ENCODE measurements at places on chromosomes 16 and 17.
A peak's percentile ranks its signal among the peaks of the same experiment; 100 is the strongest.

DNA sequence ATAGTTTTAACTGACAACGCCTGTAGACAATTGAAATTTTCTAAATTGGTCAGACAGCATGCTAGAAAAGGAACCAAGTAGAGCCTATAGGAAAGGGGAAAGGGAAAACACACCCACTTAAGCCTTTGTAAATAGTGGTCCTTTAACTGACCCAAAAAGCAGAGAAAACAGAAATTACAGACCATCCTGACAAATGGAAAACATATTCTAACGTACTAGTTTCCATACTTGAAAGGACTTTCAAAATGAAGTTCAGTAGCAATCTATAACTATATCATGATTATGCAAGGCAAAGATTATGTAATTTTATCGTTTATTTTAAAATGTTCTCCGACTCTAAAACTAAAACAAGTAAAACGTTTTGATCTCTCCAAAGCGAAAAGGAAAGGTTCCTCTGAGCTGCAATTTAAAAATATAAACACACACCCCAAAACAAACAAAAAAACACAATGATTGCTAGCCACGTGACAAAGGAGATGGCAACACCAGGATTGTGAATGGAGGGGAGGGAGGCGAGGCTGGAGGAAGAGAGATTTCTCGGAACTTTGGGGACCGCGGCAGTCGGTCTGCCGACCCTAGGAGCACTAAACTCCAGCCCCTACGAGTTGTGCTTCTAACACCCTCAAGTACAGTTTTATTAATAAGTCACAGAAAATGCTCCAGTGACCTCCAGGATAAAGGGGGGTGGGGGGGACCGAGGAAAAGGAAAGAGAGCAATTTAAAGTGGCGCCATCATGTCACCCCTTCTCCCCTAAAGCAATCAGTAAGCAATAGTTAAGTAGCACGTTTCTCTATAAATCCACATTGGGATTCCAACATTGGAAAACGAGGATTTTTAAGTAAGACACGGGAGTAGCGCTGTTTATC is 1.7 kb downstream of the KANSL1 start:
- DNase-seq = peak; percentile 65

DNA sequence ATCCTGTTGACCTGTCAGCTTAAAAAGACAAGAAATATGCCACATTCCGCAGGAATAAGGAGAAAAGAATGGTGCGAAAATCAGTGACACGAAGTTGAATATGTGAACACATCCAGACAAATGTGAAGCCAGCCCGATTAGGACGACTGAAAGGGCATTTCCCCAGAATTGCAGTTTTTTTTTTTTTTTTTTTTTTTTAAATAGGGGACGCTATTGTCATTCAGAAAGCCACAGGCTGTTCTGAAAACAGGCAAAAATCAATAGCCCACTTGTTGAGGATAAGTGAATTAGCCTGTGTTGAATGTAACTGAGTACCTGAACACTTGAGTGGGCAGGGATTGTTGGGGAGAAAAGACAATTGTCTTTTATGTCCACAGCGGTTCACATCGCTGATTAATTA is 507.1 kb downstream of the WWOX start:
- DNase-seq = no peak

DNA sequence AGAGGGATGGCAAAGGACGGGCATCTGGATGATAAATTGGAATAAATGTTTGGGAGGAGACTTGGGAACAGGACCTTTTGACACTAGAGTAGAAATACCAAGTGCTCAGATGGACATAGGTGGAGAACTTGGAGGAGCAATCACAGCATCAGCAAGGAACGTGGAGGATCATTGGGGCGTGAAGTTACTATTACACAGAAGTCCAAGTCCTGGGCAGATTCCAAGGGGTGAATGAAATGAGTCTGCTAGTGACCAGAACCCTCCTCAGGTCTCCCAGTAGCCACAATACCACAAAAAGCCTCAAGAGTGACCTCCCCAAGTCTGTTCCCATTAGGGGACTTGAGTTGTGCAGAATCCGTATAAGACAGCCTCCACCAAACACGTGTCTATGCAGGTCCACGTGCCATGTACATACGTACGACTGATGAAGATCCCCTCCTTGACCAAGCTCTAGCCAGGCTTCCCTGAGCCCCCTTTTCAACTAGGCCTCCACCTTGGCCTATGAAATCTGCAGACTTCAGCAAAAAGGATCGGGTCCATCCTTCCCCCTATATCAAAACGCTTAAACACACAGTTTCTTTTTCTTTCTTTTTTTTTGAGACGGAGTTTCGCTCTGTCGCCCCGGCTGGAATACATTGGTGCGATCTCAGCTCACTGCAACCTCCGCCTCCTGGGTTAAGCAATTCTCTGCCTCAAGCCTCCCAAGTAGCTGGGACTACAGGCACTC is 2.2 kb downstream of the C17orf67 start:
- DNase-seq = no peak

GRCh38 chr16:15822957-15823356 is 33.9 kb downstream of the MYH11 start:
- no peak for DNase-seq

DNA sequence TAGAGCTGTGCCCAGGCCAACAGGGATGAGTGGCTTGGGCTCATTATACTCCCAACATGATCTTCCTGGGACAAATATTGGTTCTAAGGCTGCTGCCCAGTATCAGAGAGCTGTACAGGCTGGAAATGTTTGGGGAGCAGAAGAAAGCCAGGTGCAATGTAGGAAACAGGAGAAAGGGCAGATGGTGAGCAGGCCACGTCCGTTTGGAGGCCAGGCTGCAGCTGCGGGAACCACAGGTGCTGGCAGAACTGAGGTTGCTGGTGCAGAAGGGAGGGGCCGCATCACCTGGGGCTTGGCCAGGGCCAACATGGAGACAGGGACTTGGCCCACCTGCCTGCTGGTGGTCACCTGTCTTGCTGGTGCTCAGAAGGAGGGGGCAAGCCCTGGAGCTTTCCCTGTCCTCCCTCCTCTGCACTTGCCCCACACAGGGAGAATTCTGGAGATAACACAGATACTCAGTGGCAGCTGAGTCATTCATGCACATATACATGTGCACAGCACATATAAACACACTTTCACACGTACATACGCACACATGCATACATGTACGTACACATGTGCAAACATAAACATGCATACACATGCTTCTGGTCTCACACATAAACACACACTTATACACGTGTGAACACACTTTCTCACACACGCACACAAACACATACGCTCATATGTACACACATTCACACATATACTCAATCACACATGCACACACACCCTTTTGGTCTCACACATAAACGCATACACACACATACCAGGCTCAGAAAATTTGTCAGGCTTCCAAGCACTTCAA is 67.7 kb downstream of the WSCD1 start:
- no peak for DNase-seq

DNA sequence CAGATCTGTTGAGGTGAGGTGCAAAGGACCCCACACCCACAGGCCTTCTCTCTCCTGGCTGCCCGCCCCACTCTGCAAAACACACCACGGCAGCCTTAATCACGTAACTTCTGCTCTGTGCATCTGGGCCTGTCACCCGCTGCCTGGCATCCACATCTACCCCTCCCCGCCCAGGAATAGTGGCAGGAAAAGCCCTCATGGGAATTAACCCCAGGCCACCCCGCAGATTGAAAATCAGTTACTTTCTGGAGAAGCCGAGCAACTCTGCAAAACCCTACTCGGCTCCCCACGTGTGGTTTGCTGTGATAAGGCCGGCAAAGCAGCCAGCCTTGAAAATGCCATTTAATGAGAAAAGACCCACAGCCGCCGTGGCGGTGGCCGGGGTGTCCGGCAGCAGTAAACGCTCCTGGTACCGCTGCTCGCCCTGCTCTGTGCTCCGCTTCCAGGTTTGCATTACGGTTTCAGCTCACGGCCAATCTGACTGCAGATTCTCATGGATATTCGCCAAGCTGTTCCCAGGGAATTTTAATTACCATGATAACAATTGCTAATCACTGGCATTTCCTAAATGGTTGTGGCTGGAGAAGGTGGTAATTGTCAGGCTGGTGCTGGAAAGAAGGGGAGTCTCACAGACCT is 78.0 kb upstream of the DOC2B start:
- DNase-seq = no peak

DNA sequence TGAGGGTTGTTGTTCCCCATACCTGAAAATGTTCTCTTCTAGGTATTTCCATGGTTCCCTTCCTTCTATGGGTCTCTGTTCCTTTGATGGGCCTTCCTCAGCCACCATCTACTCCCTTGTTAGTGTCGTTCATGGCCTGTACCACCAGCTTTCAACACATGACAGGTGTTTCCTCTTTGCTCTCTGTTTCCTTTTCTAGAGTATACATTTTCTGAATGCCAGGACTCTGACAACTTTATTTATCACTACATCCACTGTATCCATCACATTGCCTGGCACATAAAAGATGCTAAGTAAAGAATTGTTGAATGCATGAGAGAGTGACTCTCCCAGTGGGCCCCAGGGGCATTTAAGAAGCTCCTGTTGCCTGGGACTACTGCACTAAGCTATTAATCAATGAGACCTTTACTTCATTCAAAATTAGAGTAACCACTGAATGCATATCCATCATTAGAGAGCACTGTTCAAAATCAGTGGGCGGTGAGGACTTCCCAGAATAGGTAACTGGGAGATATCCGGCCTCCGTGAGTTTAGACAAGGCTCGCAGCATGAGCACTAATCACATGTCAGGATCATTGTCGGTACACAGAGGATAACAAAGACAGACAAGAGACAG is 255.0 kb downstream of the CBLN1 start:
- DNase-seq = no peak

- DNase-seq = no peak
Observed at GRCh38 chr16:11007714-11008280, 63.4 kb downstream of the CLEC16A start.

GRCh38 chr17:15264542-15264941 is 584 bp downstream of the PMP22 start:
- DNase-seq = no peak

DNA sequence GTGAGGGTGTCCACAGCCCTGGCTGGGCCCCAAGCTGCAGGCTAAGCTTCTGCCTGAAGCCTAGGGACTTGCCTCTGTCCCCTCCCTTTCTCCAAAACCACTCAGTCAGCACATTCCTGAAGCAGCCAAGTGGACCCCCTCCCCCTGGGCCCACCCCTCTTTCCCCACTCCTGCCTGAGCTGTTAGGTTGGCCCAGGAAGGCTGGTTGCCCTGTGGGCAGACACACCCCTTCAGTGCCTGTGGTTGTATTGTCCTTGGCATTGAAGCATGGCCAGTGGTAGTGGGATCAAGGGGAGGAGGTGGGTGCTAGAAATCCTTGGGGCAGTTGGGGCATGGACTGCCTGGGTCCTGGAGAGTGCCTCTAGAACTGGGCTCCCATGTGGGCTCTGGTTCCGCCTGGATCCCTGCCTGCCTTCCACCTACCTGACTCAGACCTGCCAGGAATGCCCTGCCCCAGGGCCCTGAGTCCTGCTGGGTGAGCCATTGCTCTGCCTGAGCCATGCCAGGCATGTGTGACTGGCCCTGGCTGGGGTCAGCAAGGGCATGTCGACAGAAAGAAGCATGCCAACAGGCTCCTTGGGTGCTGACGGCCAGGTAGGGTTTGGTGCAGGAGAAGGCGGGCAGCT is 2.1 kb downstream of the TRAF4 start:
- DNase-seq = no peak

- no peak for DNase-seq
Observed at GRCh38 chr16:3618769-3619141, 7.3 kb upstream of the SLX4 start.

DNA sequence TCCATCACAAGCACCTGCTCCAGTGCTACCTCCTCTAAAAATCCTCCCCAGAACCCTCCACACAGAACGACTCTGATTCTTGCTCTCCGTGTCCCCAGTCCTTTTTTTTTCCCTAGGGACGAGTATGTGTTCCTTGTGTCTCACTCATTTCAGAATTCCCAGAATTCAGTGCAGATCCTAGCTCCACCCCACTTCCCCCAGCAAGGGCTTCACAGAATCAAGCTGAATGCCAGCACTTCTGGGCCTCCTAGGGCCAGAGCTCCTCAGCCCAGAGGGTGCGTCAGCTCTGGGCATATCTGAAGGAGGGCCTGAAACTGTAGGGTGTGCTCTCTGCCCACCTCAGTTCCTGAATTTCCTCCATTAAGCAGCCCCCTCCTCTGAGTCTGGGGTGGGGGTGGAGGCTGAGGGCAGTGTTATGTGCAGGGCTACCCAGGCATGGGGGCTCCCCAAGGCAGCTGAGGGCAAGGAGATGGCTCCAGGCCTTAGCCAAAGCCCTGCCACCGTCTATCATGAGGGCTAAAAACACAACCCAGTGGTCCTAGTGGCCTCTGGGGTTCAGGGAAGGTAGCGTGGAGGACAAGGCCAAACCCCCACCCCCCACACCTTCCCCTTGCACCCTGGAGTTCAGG is 6.5 kb downstream of the UNC119 start:
- no peak for DNase-seq

DNA sequence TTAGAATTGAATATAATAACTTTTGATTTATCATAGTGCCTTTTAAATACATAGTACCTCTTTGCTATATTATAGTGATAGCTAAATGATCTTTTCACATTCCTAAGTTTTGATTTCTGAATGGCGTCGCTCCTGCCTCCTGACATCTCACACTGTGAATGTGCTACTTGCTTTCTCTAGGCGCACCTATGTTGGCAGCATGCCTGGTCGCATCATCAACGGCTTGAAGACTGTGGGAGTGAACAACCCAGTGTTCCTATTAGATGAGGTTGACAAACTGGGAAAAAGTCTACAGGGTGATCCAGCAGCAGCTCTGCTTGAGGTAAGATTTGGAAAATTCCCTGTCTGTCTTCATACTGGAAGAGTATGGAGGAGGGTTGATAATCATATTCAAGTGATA is 29.8 kb upstream of the ABCC11 start:
- DNase-seq = no peak

Data from CD4-positive, alpha-beta T cell treated with Interleukin-17A for 1 hour (primary cell).